ENCODE measurements at places on chromosomes 5 and 9.
A peak's percentile ranks its signal among the peaks of the same experiment; 100 is the strongest.

GRCh38 chr5:157520911-157521703 is 54.5 kb downstream of the ADAM19 start:
- no peak overlapping the region for H3K27ac ChIP-seq
- no peak overlapping the region for H3K4me3 ChIP-seq
- no peaks in the 10 kb centered on the region for H3K4me1 ChIP-seq
- no peaks in the 10 kb centered on the region for H3K27me3 ChIP-seq
- DNase-seq = no peak
- no peaks in the 10 kb centered on the region for H3K36me3 ChIP-seq

GRCh38 chr5:34923694-34924461 is 5.5 kb upstream of the DNAJC21 start:
- H3K4me3 ChIP-seq = no peak overlapping the region
- no peaks in the 10 kb centered on the region for H3K36me3 ChIP-seq
- no peaks in the 10 kb centered on the region for H3K4me1 ChIP-seq

- no peak for DNase-seq
- no peaks in the 10 kb centered on the region for H3K36me3 ChIP-seq
- H3K27me3 ChIP-seq = no peaks in the 10 kb centered on the region
- H3K4me3 ChIP-seq = no peak overlapping the region
- H3K27ac ChIP-seq = no peak overlapping the region
Measured at GRCh38 chr9:129934780-129935179, 99.5 kb downstream of the USP20 start.

GRCh38 chr9:98944057-98944733 is 488 bp downstream of the COL15A1 start:
- peak overlapping the region; percentile 36 for H3K4me3 ChIP-seq
- DNase-seq = no peak
- H3K27me3 ChIP-seq = peaks cover 19% of the 10 kb centered on the region

DNA sequence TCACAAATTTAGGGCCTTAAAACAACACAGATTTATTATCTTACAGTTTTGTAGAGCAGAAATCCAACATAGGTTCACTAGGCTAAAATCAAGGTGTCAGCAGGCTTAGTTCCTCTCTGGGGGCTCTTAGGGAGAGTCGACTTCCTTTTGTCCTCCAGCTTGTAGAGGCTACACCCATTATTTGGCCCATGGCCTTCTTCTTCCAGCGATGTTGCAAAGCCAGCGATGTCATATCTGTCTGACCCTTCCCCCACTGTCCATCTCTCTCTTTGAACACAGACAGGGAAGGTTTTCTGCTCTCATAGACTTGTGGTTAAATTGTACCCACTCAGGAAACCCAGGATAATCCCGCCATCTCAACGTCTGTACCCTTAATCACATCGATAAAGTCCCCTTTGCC is 60.3 kb upstream of the SHB start:
- no peaks in the 10 kb centered on the region for H3K36me3 ChIP-seq
- no peaks in the 10 kb centered on the region for H3K27me3 ChIP-seq
- DNase-seq = no peak
- H3K4me1 ChIP-seq = no peaks in the 10 kb centered on the region

GRCh38 chr5:139394123-139394653 is 716 bp downstream of the PROB1 start:
- H3K36me3 ChIP-seq = no peaks in the 10 kb centered on the region
- peaks cover 13% of the 10 kb centered on the region for H3K4me1 ChIP-seq
- peaks cover 6% of the 10 kb centered on the region for H3K27me3 ChIP-seq
- peak overlapping the region; percentile 53 for H3K4me3 ChIP-seq

GRCh38 chr5:147234825-147235635 is at the start of gene STK32A:
Gene STK32A (plus strand): TSS chr5:147235026. CDS start chr5:147239635, 4,609 bp downstream.
- peaks cover 19% of the 10 kb centered on the region for H3K27me3 ChIP-seq
- peak; percentile 32 for DNase-seq
- peak within 1 kb of the TSS; percentile 34 for H3K4me3 ChIP-seq
- no peaks in the 10 kb centered on the region for H3K4me1 ChIP-seq
- H3K27ac ChIP-seq = no peak within 1 kb of the TSS

- no peak for DNase-seq
- H3K4me3 ChIP-seq = no peak overlapping the region
- H3K27ac ChIP-seq = no peak overlapping the region
- no peaks in the 10 kb centered on the region for H3K36me3 ChIP-seq
- H3K27me3 ChIP-seq = no peaks in the 10 kb centered on the region
- H3K4me1 ChIP-seq = no peaks in the 10 kb centered on the region
Measured at GRCh38 chr9:95311961-95312360, 5.5 kb downstream of the FANCC start.

GRCh38 chr5:108386345-108387061 is 4.6 kb upstream of the FBXL17 start:
- DNase-seq = no peak
- H3K27ac ChIP-seq = no peak overlapping the region
- H3K4me1 ChIP-seq = no peaks in the 10 kb centered on the region
- H3K27me3 ChIP-seq = no peaks in the 10 kb centered on the region
- H3K36me3 ChIP-seq = no peaks in the 10 kb centered on the region

GRCh38 chr5:105503950-105504349 is 1941.4 kb upstream of the NUDT12 start:
- no peaks in the 10 kb centered on the region for H3K4me1 ChIP-seq

- H3K27me3 ChIP-seq = no peaks in the 10 kb centered on the region
- no peaks in the 10 kb centered on the region for H3K36me3 ChIP-seq
- DNase-seq = no peak
- H3K4me1 ChIP-seq = no peaks in the 10 kb centered on the region
Measured at GRCh38 chr5:119828541-119828940, 199.2 kb downstream of the FAM170A start.

DNA sequence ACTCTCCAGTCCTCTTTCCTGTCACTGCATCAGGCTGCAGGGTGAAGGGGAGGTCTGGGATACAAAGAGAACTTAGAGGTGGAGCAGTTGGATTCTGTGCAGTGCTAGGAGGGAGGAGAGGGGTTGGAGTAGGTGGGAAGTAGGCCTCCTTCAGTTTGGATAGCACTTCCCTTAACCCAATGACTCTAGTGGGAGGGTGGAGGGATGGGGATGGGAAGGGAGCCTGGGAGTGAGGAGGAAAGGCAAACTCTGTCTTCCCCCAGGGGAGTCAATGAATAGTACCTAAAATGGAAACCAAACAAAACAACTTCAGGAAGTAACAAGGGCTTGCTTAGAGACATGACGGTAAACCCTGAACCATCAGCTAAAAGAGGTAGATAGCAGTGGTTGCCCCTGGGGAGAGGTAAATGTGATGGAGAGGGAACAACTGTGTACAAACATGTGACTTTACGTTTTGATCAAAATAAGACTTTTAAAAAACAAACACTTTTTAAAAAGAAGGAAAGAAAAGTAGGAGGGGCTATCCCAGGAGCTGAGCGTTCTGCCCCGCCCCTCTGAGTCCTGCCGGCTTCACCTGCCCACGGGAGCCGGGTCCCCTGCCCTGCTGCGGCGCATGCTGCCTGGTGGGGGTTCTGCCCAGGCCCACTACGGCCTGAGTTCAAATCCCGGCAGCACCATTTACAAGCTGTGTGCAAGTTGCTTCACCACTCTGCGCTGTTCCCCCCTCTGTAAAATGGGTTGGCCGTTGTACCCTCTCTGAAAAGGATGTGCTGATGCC is 30.9 kb downstream of the GSN start:
- peaks cover 9% of the 10 kb centered on the region for H3K36me3 ChIP-seq
- no peaks in the 10 kb centered on the region for H3K27me3 ChIP-seq
- H3K4me3 ChIP-seq = peak overlapping the region; percentile 47
- DNase-seq = peak; percentile 61
- peaks cover 8% of the 10 kb centered on the region for H3K4me1 ChIP-seq
- H3K27ac ChIP-seq = peak overlapping the region; percentile 62

DNA sequence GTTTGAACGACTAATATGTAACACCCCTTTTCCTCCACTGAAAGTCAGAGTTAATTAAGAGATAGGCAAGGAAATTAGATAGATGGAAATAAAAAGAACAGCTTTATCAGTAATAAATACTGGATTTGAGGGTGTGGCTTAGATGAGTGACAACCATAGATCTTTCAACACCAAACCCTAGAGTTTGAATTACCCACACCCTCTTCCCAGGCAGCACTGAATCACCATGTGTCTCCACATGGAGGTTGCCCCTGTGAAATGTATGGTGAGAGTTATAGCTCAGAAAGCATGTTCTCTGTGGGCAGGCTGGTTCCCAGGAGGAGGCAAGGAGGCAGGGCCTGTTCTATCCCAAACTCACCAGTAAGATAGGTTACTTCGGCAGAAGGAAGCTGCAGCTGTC is 69.7 kb downstream of the TMEM174 start:
- no peak overlapping the region for H3K27ac ChIP-seq
- H3K4me3 ChIP-seq = no peak overlapping the region
- no peaks in the 10 kb centered on the region for H3K4me1 ChIP-seq
- H3K36me3 ChIP-seq = no peaks in the 10 kb centered on the region

GRCh38 chr5:140882591-140882899 is 621 bp downstream of the PCDHA13 start:
- H3K4me1 ChIP-seq = no peaks in the 10 kb centered on the region
- H3K27ac ChIP-seq = no peak overlapping the region
- H3K36me3 ChIP-seq = no peaks in the 10 kb centered on the region
- no peak overlapping the region for H3K4me3 ChIP-seq

DNA sequence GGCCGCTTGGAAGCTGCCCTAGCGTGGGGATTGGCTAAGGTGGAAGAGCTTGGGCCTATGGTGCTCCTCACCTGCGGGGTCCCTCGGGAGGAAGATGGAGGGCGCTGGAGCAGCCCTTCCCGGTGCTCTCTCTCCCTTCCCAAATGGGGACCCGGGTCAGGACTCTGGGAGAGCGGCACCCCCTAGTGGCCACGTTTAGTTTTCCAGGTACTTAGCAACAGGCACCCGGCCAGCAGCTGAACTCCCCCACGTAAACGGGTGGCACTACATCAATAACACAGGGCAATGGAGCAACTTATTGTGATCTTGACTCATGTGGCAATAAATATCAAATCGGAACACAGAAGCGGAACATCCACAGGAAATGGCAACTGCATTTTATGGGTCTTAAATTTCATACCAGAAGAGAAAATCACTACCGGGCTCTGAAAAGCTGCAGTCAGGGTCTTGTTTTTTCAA is 316.6 kb downstream of the AGTPBP1 start:
- no peaks in the 10 kb centered on the region for H3K36me3 ChIP-seq
- peak; percentile 65 for DNase-seq

GRCh38 chr5:138287246-138287645 is 12.8 kb upstream of the GFRA3 start:
- no peaks in the 10 kb centered on the region for H3K4me1 ChIP-seq
- H3K36me3 ChIP-seq = no peaks in the 10 kb centered on the region

DNA sequence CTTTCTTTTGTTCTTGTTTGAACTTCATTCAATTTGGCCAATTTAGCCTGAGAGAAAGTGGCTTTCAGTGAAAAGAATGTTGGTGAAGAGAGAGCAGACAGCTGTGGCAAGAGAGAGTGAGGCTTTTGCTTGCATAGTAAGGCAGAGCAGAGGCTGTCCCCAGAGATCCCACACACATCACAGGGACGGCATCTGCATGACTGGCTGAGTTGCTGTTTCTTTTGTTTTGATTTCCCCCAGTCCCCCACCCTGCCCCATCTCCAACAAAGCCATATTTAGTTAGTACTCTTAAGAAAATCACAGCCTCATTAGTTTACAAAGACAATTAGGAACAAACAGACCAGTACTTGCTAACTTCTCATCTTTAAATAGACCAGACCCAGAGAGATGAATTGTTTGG is 363.9 kb upstream of the SEMA6A start:
- no peak overlapping the region for H3K27ac ChIP-seq
- H3K4me3 ChIP-seq = no peak overlapping the region
- no peaks in the 10 kb centered on the region for H3K36me3 ChIP-seq

DNA sequence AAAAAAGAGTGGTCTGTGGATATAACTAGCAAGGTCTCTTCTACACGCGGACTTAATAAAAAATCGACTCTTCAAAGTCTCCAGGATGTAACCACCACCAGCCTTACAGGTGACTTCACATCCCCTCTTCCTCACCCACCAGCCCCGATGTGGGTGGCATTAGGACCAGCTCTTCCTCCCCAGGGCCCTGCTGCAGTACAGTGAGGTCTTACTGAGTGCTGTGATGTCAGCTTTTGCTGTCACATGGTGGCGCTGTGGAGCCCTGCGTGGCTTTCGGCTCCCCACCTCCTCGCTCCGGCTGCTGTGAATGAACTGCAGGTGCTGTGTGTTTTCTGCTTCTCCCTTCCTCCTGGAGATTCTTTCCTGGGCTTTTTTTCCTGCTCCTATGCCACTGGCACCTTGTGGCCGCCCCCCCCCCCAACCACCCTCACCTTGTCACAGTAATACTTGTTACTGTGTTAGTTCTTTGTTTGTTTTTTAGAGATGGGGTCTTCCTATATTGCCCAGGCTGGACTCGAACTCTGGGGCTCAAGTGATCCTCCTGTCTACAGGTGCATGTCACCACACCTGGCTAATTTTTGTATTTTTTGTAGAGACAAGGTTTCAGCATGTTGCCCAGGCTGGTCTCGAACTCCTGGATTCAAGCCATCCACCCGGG is 15.8 kb upstream of the RAPGEF1 start:
- H3K27me3 ChIP-seq = peaks cover 3% of the 10 kb centered on the region
- DNase-seq = peak; percentile 84
- no peaks in the 10 kb centered on the region for H3K36me3 ChIP-seq

GRCh38 chr5:472076-472655 is 29.2 kb downstream of the EXOC3 start:
- peak overlapping the region; percentile 28 for H3K27ac ChIP-seq
- H3K4me3 ChIP-seq = peak overlapping the region; percentile 48
- H3K27me3 ChIP-seq = peaks cover 25% of the 10 kb centered on the region
- peaks cover 14% of the 10 kb centered on the region for H3K4me1 ChIP-seq
- no peaks in the 10 kb centered on the region for H3K36me3 ChIP-seq

DNA sequence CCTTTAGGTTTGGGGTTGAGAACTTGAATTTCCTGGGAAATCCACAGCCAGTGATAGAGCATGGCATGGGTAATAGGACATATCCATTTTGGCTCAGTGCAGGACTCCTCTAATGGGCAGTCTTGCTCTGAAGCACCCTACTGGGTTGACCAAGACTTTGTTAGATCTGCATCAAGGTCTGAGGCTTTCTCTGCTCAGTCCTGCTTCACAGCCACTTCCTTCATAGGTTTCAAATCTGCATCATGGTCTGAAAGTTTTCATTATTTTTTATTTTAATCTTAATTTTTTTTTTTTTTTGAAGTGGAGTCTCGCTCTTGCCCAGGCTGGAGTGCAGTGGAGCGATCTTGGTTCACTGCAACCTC is 36.5 kb downstream of the KIF2A start:
- no peak for DNase-seq
- H3K36me3 ChIP-seq = no peaks in the 10 kb centered on the region
- no peaks in the 10 kb centered on the region for H3K27me3 ChIP-seq

GRCh38 chr5:154312576-154312975 is 122.0 kb downstream of the GALNT10 start:
- no peaks in the 10 kb centered on the region for H3K4me1 ChIP-seq
- no peak overlapping the region for H3K27ac ChIP-seq
- H3K27me3 ChIP-seq = no peaks in the 10 kb centered on the region
- no peaks in the 10 kb centered on the region for H3K36me3 ChIP-seq

GRCh38 chr9:71901695-71902597 is 9.0 kb downstream of the ABHD17B start:
- H3K4me1 ChIP-seq = no peaks in the 10 kb centered on the region
- no peak overlapping the region for H3K4me3 ChIP-seq
- no peak for DNase-seq

DNA sequence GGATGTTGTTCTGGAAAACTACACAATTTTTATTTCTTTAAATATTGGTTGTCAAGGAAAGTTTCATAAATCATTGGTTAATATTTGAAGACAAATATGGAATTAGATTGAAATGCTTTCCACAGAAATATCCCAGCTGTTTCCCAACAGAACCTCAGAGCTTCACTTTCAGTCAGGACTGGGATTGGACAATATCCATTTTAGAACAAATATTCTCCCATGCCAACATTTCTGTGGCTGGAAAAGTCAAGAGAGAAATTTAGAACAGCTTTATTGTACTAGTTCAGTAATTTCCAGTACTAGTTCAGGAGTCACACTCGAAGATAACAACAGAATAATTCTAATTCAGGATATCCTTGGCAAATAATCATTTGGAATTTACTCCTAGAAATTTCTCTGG is 116.1 kb upstream of the TUT7 start:
- H3K27ac ChIP-seq = no peak overlapping the region
- DNase-seq = no peak
- H3K36me3 ChIP-seq = no peaks in the 10 kb centered on the region
- H3K4me1 ChIP-seq = no peaks in the 10 kb centered on the region

All from colonic mucosa (tissue), 4 donors.